ENCODE measurements at places on chromosomes 3 and 15. TPM values are rescaled to one million over a fixed set of nuclear protein-coding genes. Genes with fewer than 3 reads are reported as not detected.

The ACKR4 gene
- 2.1 TPM for total RNA-seq

The GP9 gene
- total RNA-seq, result 0.29 TPM

The NPAP1 gene
- total RNA-seq, result not detected

The CGGBP1 gene
- total RNA-seq, result 42.2 TPM

The DPPA4 gene
- not detected for total RNA-seq

The ARID3B gene
- total RNA-seq, result 2.1 TPM

The TMEM158 gene
- 0.44 TPM for total RNA-seq

The SAMMSON gene
- total RNA-seq, result not detected

The SLC24A5 gene
- not detected for total RNA-seq

The TMEM108 gene
- 7.7 TPM for total RNA-seq

The TRIM42 gene
- not detected for total RNA-seq

The FEZF2 gene
- not detected for total RNA-seq

The CD200R1 gene
- 2.9 TPM for total RNA-seq

GRCh38 chr15:80431635-80432344 lies 27.6 kb downstream of the ARNT2 start:
- DNase-seq, result no peak

- no peak for DNase-seq
These were observed 102.7 kb downstream of the GLDN start for GRCh38 chr15:51444112-51444511.

GRCh38 chr15:83709241-83709640 lies 55.3 kb downstream of the ADAMTSL3 start:
- no peak for DNase-seq

GRCh38 chr3:125061170-125061569 lies 5.4 kb upstream of the HEG1 start:
- peak; percentile 65 for DNase-seq

DNA sequence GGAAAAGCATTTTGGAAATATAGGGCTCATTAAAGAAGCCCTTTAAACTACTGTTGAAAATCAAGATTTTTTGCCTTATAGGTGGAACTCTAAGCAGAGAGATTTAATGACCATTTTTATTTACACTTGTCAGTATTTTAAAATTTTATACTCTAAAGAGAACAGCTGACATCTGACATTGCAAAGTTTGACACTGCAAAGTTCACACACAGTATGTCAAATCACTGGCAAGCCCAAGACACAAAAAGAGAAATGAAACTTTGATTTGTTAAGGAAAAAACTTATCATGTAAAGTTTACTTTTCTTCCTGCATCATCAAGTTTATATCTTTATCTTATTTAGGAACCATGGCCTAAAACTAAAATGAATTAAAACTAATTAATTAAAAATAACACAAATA lies 40.2 kb downstream of the DPH6 start:
- no peak for DNase-seq

DNA sequence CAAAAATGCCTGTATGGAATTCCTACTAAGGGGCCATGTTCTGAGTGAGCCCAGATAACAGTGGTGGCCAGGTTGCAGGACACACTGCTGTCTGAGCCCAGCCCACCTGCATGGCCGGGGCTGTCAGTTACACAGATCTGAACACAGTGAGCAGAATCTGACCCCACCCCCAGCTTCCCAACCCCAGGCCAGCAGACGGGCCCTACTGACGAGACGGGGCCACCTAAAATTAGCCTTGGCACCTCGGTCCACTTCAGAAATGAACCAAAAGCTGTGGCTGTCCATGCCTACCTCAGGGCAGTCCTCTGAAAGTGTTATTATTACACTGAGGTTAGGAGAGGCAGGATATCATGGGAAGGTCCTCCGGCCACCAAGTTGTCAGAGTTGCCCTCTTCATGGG lies 51.8 kb downstream of the LMCD1 start:
- no peak for DNase-seq

GRCh38 chr15:57146506-57147201 lies 228.2 kb downstream of the TCF12 start:
- no peak for DNase-seq

GRCh38 chr3:105315144-105315543 lies 51.6 kb upstream of the ALCAM start:
- DNase-seq, result no peak

GRCh38 chr15:80160570-80161156 lies 7.9 kb downstream of the FAH start:
- peak; percentile 57 for DNase-seq

- no peak for DNase-seq
These were observed 211.2 kb downstream of the WDR72 start for GRCh38 chr15:53548236-53548635.

- no peak for DNase-seq
These were observed 267.4 kb upstream of the THBS1 start for GRCh38 chr15:39313467-39313866.

DNA sequence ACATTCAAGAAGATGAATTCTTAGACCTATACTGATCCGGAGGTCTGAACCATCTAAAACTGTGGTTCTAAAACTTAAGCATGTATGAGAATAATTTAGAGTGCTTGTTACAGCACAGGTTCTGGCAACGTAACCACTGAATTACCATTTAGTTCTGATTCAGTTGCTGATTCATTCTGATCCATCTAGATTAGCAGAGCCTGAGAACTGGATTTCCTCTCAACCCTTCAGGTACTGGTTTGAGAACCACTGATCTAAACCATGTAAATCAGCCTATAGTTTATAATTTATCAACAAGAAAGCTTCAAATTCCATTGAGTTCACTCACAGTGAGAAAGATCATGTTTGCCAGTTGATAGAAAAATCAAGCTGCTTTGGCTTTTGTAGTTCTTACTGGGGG lies 1001.1 kb upstream of the EPHA6 start:
- no peak for DNase-seq

DNA sequence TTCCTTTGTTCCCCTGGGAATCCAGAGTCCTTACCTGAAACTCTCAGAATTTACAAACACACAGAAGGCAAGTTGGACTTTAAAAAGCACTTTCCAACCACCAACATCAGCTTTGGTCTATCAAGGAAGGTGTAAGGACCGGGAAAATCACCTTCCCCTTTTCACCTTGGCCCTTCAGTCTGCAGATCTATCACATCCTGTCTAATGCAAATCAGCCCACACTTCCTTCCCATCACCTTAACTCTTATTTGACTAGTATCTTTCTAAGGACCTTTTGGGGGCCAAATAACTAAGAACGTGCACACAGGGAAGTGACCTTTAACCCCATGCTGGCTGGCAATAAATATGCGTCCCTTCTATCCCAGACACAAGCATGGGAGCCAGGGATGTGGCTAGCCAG lies 320.6 kb downstream of the ARRDC4 start:
- no peak for DNase-seq

DNA sequence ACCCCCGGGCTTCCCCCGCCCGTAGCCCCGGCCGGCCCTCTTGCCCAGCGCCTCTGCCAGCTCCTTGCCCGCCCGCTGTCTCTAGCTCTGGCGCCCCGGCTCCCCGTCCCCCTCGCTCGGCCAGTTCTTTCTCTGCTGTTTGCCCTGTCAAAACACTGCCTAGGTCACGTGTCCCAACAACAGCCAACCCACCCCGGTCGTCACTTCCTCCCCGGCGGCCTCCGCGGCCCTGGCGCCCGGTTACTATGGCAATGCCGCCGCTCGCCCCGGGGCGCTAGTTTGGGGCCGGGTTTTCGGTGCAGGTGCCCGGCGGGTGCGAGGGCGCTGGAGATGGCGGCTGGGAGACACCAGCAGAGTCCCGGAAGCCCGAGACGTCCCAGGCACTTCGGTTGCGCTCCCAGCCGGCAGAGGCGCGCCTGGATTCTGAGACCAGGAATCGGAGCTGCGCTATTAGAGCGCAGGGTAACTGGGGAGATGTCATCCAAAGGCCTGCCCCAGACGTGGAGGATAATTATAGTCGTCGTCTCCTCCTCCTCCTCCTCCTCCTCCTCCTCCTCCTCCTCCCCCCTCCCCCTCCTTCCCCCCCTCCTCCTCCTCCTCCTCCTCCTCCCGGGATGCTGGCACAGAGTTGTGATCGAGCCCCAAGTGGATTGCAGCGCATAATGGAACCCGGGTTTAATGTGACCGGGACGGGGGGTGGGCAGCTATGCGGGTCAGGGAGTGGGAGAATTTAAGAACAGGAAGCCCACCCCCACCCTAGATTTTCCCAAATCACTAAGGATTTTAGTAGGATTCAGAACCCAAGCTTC lies at the start of gene ATOSA:
ATOSA (minus strand) TSS at position 157 of the 809 bp plus-strand sequence. CDS start 1,367 bp downstream, outside the sequence.
- DNase-seq, result peak; percentile 93

DNA sequence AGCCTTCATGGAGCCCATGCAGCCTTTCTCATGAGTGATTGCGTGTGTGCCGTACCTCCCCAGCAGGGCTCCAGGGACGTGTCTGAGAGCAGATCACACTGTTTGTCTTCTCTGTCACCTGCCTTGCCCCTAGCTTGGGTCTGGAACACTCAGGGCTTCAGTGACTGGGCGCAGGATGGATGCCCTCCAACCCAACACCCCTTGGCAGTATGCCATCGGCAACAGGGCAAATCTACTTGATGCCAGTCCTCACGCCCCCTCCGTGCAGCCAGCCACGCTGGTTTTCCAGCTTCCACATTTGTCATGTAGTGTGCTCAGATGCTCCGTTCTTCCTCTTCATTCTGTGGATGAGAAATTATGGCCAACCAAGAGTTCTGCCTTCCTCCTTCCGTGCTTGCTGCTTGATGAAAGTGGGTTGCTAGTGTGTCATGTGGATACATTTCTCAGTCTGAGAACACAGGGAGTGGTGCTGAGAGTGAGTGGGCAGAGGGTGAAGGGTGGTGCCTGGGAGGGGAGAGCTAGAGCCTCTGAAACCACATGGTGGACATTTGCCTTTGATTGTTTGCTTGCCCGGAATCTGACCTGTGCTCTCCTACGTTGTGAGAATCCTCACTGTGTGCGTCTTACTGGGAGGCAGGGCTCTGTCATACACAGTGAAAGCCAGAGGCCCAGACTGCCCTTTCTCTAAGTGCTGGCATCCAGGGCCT lies 97.2 kb downstream of the FAM43A start:
- no peak for DNase-seq

GRCh38 chr3:30227571-30228301 lies 378.7 kb upstream of the TGFBR2 start:
- no peak for DNase-seq

- no peak for DNase-seq
These were observed 1004.3 kb upstream of the SEMA6D start for GRCh38 chr15:46713045-46713444.

GRCh38 chr3:149618151-149619123 lies 39.4 kb downstream of the WWTR1 start:
- DNase-seq, result peak; percentile 78

- no peak for DNase-seq
These were observed 360.2 kb downstream of the MAGI1 start for GRCh38 chr3:65678516-65678915.

- DNase-seq, result no peak
These were observed 8.3 kb upstream of the TASOR start for GRCh38 chr3:56691165-56692000.

- no peak for DNase-seq
These were observed 394.7 kb downstream of the FGF12 start for GRCh38 chr3:192332386-192333291.

DNA sequence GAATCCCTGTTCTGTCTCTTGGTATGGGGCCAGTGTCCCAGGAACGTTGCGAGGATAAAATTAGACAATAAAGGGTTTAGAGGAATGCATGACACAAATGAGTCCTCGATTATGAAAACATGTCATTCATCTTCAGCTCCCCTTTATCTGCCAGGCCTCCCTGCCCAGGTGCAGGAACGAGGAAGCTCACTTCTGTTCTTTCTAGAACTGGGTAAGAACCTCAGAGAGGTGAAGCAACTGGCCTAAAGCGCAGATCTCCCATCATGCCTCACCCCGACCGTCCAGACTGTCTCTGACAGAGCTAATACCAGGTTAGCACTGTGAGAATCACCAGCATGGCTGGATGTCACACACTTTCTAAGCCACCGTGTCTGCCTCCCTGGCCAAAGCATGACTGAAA lies 1.5 kb upstream of the ITIH1 start:
- DNase-seq, result no peak

GRCh38 chr15:35458176-35458856 lies 87.6 kb downstream of the DPH6 start:
- no peak for DNase-seq

- no peak for DNase-seq
These were observed 26.6 kb downstream of the BTLA start for GRCh38 chr3:112472691-112473090.

GRCh38 chr15:80473286-80474223 lies 69.4 kb downstream of the ARNT2 start:
- DNase-seq, result no peak

GRCh38 chr15:85620690-85621049 lies 174.1 kb downstream of the KLHL25 start:
- DNase-seq, result no peak

DNA sequence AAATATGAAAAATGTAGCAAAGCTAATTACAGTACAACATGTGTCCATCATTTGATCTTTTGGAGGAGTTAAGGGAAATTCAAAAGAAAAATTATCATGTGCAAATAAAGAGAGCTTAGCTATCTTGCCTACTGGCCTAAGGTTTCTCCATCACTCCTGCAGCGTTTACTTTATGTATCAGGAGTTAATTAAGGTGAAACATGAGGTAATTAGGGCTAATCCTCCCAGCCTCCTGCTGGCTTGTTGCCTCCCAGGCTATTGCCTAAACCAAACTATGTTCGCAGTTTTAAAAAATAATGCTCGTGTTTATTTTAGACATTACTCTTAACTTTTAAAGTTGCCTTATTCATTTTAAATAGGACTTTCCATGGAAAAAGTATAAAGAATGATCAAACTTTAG lies 367.5 kb downstream of the ROBO2 start:
- DNase-seq, result no peak

GRCh38 chr3:171860830-171861535 lies 17.8 kb downstream of the TMEM212 start:
- peak; percentile 23 for DNase-seq

DNA sequence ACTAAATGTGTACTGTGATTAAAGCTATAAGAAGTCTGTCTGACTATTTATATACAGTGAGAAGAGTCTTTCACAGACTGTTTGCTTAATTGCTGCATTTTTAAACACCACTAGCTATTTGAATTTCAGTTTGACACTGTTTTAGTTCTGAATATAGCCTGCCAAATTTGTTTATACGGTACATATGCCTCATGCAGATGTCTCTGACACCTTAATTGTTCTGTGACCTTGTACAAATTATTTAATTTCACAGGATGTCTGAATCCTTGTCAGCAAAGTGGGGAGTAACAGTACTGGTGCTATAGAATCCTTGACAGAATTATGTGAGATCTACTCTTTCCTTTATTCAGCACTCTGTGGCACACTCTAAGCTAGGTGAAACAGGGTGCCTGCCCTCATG lies 125.5 kb downstream of the MBNL1 start:
- DNase-seq, result no peak

GRCh38 chr3:159607856-159608255 lies 380.8 kb upstream of the IL12A start:
- DNase-seq, result no peak

DNA sequence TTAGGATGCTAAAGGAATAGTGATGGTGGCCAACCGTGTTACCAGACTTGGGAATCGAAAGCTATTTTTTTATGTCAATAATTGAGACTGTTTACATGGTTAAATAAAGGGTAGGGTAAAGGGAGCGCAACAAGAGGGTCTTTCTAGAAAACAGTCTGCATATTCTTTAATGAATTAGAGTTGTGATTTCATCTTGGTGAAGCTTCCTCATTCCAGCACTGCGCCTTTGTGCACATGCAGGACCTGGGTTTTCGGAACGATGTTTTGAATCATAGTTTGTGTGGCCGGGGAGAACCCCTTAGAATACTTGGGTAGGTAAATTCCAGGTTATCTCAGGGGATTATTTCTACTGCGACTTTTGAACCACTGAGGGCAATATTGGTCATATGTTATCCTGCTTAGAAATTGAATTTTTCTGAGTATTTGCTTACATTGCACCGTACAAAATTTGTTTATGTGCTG lies 1.3 kb downstream of the PIK3CA start:
- DNase-seq, result no peak

GRCh38 chr3:128413003-128413370 lies 53.7 kb downstream of the DNAJB8 start:
- DNase-seq, result no peak
